Skin of body (tissue), 3 donors: ENCODE measurements at places on chromosomes 12 and 14.

DNA sequence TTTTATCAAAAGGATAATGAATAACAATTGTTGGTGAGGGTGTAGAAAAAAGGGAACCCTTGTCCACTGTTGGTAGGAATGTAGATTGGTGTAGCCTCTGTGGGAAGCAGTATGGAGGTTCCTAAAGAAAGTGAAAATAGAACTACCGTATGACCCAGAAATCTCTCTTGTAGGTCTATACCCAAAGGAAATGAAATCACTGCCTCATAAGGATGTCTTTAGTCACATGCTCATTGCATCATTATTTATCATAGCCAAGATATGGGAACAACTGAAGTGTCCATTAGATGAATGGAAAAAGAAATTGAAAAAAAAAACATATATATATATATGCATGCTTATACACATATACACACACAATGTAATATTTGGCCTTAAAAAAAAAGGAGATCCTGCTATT, 158.8 kb upstream of the NPAS3 start:
- no peak for DNase-seq

GRCh38 chr12:101027200-101027599, 182.8 kb downstream of the SLC5A8 start:
- no peak for DNase-seq

- no peak for DNase-seq
These were observed 32.5 kb downstream of the PSMC1 start for GRCh38 chr14:90288651-90289355.

- peak; percentile 10 for DNase-seq
These were observed 120.0 kb downstream of the OTOGL start for GRCh38 chr12:80219345-80219744.

- DNase-seq, result no peak
These were observed 119.3 kb downstream of the DAD1 start for GRCh38 chr14:22469538-22470303.

GRCh38 chr12:60070552-60070951, 474.7 kb downstream of the SLC16A7 start:
- DNase-seq, result no peak

DNA sequence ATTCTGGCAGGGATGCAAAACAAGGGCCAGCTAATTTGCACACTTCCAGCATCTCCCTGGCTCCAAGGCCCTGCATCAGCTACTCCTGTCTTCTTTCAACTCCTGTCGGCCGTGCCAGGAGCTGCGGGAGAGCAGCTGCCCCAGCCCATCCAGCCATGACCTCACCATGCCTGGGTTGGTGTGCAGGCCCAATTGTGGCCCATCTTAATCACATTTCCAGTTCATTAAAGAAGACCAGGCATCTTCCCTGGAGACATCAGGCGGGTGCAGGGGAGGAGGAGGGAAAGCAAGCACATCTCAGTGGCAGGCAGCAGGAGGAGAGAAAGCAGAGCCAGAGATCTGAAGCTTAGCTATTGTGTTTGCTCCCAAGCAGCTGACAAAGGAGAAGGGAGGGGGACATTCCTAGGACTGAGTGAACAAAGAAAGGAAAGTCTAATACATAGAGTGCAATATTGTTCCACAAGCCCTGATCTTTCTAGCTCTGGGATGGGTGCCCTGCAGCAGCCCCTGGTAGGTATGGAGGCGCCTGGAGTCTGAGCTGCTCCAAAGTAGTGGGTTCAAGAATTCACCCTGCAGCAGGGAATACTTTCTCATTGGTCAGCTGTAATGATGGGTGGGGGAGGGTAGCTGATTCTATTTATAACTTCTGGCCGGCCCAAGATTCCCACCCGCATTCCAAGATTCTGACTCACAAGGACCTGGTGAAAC, 40.1 kb downstream of the VWF start:
- peak; percentile 35 for DNase-seq

DNA sequence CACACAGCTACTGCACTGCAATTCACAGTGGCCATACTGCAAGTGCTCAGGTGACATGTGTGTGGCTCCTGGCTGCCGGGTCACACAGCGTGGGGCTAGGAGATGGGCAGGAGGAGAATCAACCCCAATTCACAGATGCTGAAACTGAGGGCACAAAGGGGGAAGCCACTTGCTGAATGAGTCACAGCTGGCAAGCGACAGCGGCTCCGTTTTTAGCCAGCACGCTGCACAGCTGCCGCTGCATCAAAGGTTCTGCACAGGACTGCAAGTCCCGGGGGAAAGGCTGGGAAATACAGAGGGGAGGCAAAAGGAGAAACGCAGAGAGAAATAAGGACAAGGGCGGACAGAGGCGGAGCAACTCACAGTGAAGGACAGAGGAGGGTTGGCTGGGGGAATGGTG, 57.9 kb downstream of the KDM2B start:
- DNase-seq, result no peak
